ENCODE measurements at places on chromosomes 7 and 10.

GRCh38 chr7:108012499-108013430 is 9.8 kb upstream of the LAMB1 start:
- peaks cover 12% of the 10 kb centered on the region for H3K27me3 ChIP-seq
- no peak for ATAC-seq
- H3K4me3 ChIP-seq: no peak overlapping the region
- peaks cover 5% of the 10 kb centered on the region for H3K4me1 ChIP-seq
- H3K27ac ChIP-seq: no peak overlapping the region
- H3K36me3 ChIP-seq: no peaks in the 10 kb centered on the region

GRCh38 chr10:74072503-74072902 is 74.6 kb downstream of the VCL start:
- peaks cover 51% of the 10 kb centered on the region for H3K36me3 ChIP-seq
- H3K27ac ChIP-seq: no peak overlapping the region
- H3K4me3 ChIP-seq: no peak overlapping the region
- H3K4me1 ChIP-seq: peaks cover 17% of the 10 kb centered on the region
- ATAC-seq: no peak

- no peak overlapping the region for H3K4me3 ChIP-seq
- no peaks in the 10 kb centered on the region for H3K36me3 ChIP-seq
- no peak for ATAC-seq
- H3K27ac ChIP-seq: no peak overlapping the region
- peaks cover 40% of the 10 kb centered on the region for H3K27me3 ChIP-seq
Observed at GRCh38 chr10:86077871-86078638, 288.5 kb downstream of the GRID1 start.

- peaks cover 62% of the 10 kb centered on the region for H3K36me3 ChIP-seq
- ATAC-seq: no peak
- peak overlapping the region; percentile 65 for H3K27ac ChIP-seq
- H3K4me3 ChIP-seq: no peak overlapping the region
- H3K4me1 ChIP-seq: peaks cover 61% of the 10 kb centered on the region
Observed at GRCh38 chr7:2959828-2960599, 83.7 kb downstream of the CARD11 start.

- ATAC-seq: no peak
- no peaks in the 10 kb centered on the region for H3K4me1 ChIP-seq
- peaks cover 78% of the 10 kb centered on the region for H3K36me3 ChIP-seq
- no peaks in the 10 kb centered on the region for H3K27me3 ChIP-seq
- no peak overlapping the region for H3K27ac ChIP-seq
Observed at GRCh38 chr7:38756521-38756920, 125.3 kb upstream of the AMPH start.

DNA sequence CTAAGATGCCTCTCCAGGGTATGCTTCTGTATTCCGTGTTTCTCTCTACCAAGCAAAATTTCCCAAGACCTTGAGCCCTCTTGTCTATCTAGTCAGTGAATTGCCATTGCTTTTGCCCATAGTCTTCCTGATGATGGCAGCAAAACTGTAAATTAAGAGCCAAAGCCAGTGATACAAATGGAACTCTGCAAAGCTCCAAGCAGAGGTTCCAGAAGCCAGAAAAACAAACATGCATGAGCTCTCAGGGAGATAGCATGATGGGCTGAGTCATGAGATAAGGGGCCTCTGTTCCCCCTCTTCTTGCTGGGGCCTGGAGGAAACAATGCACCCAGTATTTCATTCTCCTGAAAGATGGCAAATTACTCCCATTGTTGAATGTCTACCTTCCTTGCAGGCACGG is 24.7 kb downstream of the LSMEM1 start:
- H3K4me3 ChIP-seq: no peak overlapping the region
- ATAC-seq: no peak
- H3K27me3 ChIP-seq: peaks cover 15% of the 10 kb centered on the region
- H3K4me1 ChIP-seq: peaks cover 12% of the 10 kb centered on the region

DNA sequence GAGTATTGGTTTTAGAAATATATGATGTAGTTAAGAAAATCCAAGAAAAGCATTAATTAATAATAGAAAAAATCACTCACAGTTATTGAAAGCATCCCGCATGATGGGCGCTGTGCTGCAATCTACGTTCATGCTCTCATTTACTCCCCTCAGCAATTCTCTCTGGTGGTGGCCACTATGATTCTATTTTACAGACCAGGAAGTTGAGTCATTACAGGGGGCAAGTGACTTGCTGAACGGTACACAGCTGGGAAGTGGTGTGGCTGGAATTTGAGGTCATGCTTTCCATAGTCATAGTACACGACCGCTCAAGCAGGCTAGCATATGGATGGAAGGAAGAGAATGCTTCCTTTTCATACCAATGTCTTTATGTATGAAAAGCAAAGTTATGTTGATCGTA is 117.4 kb downstream of the TES start:
- no peak overlapping the region for H3K4me3 ChIP-seq
- no peaks in the 10 kb centered on the region for H3K27me3 ChIP-seq
- H3K4me1 ChIP-seq: peaks cover 10% of the 10 kb centered on the region
- no peak for ATAC-seq

DNA sequence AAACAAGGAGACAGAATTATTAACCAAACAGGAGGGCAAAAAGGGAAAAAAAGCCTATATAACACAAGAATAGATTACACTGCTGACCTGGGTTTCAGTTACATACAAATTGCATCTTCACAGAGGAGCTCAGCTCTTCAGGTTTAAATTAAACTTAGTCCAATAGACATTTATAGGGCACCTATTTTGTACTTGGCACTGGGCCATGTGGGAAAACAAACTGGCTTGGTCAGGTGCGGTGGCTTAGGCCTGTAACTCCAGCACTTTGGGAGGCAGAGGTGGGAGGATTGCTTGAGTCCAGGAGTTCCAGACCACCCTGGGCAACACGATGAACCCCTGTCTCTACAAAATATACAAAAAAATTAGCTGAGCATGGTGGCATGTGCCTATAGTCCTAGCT is 62.3 kb upstream of the CCDC6 start:
- no peak overlapping the region for H3K27ac ChIP-seq
- H3K4me1 ChIP-seq: no peaks in the 10 kb centered on the region
- no peaks in the 10 kb centered on the region for H3K27me3 ChIP-seq
- H3K36me3 ChIP-seq: no peaks in the 10 kb centered on the region

- no peak overlapping the region for H3K27ac ChIP-seq
- H3K4me3 ChIP-seq: no peak overlapping the region
- H3K4me1 ChIP-seq: peaks cover 5% of the 10 kb centered on the region
- no peak for ATAC-seq
- H3K27me3 ChIP-seq: no peaks in the 10 kb centered on the region
Observed at GRCh38 chr10:49457686-49458085, 61.8 kb upstream of the DRGX start.

GRCh38 chr7:90832726-90833125 is 236.6 kb downstream of the CDK14 start:
- ATAC-seq: no peak
- no peak overlapping the region for H3K27ac ChIP-seq
- peaks cover 67% of the 10 kb centered on the region for H3K36me3 ChIP-seq
- no peaks in the 10 kb centered on the region for H3K27me3 ChIP-seq

- peaks cover 43% of the 10 kb centered on the region for H3K36me3 ChIP-seq
- H3K27me3 ChIP-seq: no peaks in the 10 kb centered on the region
- no peak overlapping the region for H3K27ac ChIP-seq
- H3K4me1 ChIP-seq: peaks cover 11% of the 10 kb centered on the region
- no peak overlapping the region for H3K4me3 ChIP-seq
Observed at GRCh38 chr10:74841265-74841973, 15.0 kb downstream of the KAT6B start.

- peaks cover 5% of the 10 kb centered on the region for H3K36me3 ChIP-seq
- no peak overlapping the region for H3K4me3 ChIP-seq
- no peak for ATAC-seq
- H3K27me3 ChIP-seq: peaks cover 8% of the 10 kb centered on the region
Observed at GRCh38 chr7:138849701-138850100, 51.7 kb upstream of the ATP6V0A4 start.

DNA sequence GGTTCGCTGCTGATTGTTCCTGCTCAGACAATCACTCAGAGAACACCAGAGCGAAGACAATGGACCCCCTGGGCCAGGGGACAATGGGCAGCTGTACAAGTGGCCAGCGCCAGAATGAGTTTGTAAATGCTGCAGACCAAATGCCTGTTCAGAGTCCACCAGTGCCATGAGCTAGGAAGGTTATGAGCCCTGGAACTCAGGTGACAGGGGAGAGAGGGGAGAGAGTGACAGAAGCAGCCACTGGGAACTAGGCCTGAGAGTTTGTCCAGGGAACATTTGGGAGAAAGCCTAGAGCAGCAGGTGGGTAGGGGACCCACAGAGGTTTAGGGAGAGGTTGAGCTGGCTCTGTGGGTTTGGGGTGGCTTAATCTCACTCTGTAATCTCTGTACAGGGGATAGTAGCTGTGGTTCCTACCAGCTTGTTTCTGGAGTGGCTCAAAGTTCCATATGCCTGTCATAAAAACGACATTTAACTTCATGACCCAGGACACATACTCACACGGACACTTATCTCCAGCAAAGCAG is 60.4 kb downstream of the C10orf105 start:
- H3K36me3 ChIP-seq: no peaks in the 10 kb centered on the region
- no peak for ATAC-seq
- no peaks in the 10 kb centered on the region for H3K27me3 ChIP-seq
- no peak overlapping the region for H3K4me3 ChIP-seq
- H3K27ac ChIP-seq: no peak overlapping the region

GRCh38 chr7:47688311-47689100 is 106.6 kb upstream of the TNS3 start:
- no peaks in the 10 kb centered on the region for H3K36me3 ChIP-seq
- ATAC-seq: no peak
- H3K4me3 ChIP-seq: no peak overlapping the region
- H3K4me1 ChIP-seq: no peaks in the 10 kb centered on the region
- no peaks in the 10 kb centered on the region for H3K27me3 ChIP-seq
- no peak overlapping the region for H3K27ac ChIP-seq

- no peaks in the 10 kb centered on the region for H3K36me3 ChIP-seq
- H3K4me3 ChIP-seq: peak overlapping the region; percentile 97
- H3K27ac ChIP-seq: peak overlapping the region; percentile 98
- ATAC-seq: peak; percentile 35
- no peaks in the 10 kb centered on the region for H3K27me3 ChIP-seq
- peaks cover 55% of the 10 kb centered on the region for H3K4me1 ChIP-seq
Observed at GRCh38 chr7:16646472-16647072, 591 bp downstream of the BZW2 start.

- no peak for ATAC-seq
- H3K4me3 ChIP-seq: no peak overlapping the region
- H3K27ac ChIP-seq: no peak overlapping the region
- H3K4me1 ChIP-seq: peaks cover 11% of the 10 kb centered on the region
Observed at GRCh38 chr10:15432266-15432665, 61.2 kb upstream of the FAM171A1 start.

DNA sequence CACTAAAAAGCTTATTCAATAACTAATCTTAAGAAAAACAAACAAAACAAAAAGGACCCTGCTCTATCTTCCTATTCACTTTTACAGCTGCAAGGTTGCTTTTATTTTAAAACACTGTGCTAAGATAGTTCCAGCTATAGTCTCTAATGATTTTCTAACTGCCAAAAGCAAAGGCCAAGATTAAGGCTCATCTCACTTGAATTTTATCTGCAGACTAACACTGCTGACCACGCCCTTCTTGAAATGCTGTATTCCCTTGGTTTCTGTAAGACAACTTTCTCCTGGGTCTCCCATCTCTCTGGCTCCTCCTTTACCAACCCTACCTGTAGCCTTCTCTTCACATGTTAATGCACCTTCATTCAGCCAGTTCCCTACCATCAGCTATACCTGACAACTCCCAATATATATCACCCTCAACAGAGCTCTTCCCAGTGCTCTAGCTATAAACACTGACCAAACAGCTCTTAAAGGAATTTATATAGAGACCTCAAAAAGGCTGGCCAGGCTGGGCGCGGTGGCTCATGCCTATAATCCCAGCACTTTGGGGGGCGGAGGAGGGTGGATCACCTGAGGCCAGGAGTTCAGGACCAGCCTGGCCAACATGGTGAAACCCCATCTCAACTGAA is 11.7 kb downstream of the SRPK2 start:
- H3K36me3 ChIP-seq: peaks cover 10% of the 10 kb centered on the region
- no peak overlapping the region for H3K27ac ChIP-seq
- no peaks in the 10 kb centered on the region for H3K27me3 ChIP-seq
- ATAC-seq: no peak
- H3K4me1 ChIP-seq: peaks cover 41% of the 10 kb centered on the region

DNA sequence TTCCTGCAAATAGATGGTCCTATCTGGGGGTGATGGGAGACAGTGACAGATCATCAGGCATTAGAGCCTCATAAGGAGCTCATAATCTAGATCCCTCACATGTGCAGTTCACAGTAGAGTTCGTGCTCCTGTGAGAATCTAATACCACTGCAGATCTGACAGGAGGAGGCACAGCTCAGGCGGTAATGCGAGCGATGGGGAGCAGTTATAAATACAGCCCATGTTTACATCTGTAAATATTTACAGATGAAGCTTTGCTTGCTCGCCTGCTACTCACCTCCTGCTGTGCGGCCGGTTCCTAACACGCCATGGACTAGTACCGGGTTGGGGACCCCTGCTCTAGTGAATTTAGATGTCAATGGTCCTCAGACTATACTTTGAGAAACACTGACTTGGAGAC is 17.0 kb upstream of the CDCA7L start:
- no peak for ATAC-seq
- H3K27ac ChIP-seq: no peak overlapping the region
- no peaks in the 10 kb centered on the region for H3K27me3 ChIP-seq
- H3K36me3 ChIP-seq: no peaks in the 10 kb centered on the region

DNA sequence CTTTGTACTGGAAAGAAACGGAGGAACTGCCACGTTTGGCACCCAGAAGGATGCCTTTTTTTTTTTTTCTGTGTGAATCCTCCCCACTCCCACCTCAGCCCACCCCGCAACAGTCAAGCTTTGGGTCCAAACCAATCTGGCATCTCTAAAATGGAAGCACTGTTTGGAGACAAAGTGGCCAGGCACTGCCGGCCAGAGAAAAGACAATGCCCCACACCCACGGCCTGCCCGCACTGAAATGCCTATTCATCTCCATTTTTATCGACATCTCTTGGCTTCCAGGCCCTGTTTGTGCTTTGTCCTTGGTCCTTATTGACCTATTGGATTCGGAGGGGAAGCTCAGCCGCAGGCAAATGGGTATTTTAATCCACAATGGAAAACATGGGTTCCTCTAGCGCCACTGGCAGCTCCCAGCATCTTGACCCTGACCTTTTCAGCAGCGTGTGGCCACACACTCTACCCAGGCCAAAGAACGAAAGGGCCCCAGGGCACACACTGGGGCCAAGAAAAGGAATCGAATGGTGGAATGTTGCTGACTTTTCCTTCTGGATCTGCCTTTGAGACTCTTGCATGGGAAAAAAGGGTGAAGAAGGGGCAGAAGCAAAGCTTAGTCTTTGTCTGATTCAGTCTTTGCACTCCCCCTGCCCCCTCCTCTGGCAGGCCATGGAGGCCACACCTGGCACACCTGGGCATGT is 162.6 kb upstream of the CDCA7L start:
- H3K27ac ChIP-seq: no peak overlapping the region
- peaks cover 5% of the 10 kb centered on the region for H3K4me1 ChIP-seq
- H3K4me3 ChIP-seq: no peak overlapping the region
- no peaks in the 10 kb centered on the region for H3K36me3 ChIP-seq
- H3K27me3 ChIP-seq: peaks cover 17% of the 10 kb centered on the region

GRCh38 chr7:157003756-157004520 is 6.5 kb downstream of the MNX1 start:
- no peak for ATAC-seq
- H3K4me1 ChIP-seq: peaks cover 26% of the 10 kb centered on the region
- peaks cover 93% of the 10 kb centered on the region for H3K27me3 ChIP-seq
- H3K27ac ChIP-seq: no peak overlapping the region
